Hematopoietic multipotent progenitor cell treated with erythropoietin and hydrocortisone succinate and interleukin-3 and kit ligand, for 6 days (in vitro differentiated cells): ENCODE measurements at places on chromosomes 11 and 22.

GRCh38 chr11:36131721-36132397 is 157.4 kb downstream of the COMMD9 start:
- peak; percentile 83 for DNase-seq

DNA sequence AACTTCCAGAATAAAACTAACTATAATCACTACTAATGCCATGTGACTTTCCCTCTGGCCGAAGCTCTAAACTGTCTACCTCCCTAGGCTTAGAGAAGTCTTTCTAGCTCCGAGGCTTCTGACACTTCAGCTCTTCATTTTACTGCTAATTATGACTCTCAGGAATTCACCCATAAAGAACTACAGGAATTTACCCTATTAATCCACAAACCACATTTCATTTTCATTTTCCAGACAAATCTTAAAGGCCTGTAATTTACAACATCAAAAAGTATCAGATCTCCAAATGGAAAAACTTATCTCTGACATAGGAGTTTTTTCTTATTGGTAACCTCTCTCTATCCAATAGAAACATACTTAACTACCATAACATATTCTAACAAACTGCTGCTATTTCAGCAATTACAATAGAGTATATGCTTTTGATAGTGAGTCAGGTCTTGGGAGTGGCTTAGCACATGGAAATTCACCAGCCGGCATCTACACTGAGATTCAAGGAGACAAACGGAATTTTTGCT is 33.4 kb downstream of the MRTFA start:
- no peak for DNase-seq

DNA sequence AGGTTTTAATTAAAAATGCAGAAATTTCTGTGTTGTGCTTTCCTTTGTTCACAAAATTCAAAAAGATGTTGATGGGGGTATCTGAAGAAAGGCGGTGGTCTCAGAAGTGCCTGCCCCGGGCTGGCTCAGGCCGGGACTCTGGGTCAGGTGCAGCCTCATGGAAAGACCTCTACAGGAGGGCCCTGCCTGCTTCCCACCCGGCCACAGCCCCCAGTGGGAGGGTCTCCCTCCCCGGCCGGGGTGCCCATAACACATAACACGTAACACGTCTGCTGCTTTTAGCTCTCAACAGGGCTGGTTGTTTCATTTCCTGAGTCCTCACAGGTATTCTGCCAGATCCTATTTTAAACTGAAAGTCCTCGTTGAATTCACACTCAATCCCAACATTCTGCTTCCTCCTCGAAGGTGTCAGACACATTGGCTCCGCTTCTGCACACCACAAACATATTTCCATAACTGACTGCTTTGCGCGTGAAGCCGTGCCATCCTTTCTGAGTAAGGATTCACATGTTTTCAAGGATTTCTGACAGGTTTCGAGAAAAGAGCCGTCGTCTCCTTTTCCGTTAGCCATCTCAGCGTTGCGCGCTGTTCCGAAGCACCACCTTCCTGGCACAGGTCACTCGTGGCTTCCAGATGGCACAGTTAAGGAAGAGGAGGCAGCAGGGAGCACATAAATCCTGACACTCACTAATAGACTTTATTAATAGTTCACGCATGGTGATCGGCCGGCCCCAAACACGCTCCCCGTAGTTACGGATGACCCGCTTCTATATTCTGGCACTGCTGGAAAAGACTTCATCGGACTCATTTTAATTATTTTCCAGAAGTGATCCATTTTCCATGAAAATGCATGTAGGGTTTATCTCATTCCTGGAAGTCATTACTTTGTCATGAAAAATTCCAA is 569.3 kb downstream of the BRD1 start:
- no peak for DNase-seq

DNA sequence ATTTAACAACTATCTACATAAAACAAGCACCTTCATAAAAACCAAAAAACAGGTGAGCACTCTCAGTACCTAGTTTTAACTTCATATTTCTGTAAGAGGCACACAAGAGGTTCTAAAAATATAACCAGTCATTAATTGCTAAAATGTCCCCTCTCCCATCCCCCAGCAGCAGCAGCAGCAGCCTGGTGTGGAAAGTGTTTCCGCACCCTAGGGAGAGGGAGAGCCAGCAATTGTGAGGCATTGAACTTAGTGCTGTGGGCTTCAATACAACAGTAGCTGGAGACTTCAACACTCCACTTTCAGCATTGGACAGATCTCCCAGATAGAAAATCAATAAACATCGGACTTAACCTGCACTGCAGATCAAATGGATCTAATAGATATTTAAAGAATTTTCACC is 1158.5 kb downstream of the JRKL start:
- no peak for DNase-seq

DNA sequence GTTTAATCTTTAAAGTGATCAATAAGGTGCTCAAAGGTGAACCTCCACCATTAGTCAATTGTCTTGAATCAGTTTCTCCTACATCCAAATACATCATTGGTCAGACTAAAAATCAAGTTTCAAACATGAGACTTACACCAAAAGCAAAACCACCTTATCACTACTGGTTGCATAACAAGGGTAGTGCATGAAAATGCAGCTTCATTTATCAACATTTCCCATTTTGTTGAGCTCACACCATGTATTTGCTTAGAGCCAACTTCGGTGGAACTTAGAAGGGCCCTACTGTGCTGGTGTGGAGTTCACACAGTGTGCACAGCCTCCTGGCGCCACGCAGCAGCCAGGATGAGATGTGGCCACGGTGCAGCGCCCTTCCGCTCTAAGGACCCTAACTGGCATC is 23.1 kb upstream of the PHLDA2 start:
- DNase-seq: peak; percentile 56

DNA sequence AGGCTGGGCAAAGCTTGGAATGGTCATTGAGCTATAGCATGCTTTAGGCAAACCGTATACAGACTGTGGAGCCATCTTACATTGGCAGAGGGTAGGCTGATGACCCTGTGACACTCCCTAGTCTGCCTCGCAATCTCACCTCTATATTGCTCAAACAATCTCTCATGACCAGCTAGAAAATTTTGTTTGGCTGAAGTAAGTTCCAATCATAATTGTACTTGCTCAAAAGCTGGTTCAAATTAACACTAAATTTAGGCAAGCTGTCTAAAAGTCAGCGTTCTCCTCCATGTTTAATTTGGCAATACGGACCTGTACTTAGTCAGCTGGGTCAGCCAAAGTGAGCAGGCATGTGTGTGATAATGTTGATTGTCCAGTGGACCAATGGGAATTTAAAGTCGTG is 133.0 kb downstream of the SWAP70 start:
- no peak for DNase-seq

DNA sequence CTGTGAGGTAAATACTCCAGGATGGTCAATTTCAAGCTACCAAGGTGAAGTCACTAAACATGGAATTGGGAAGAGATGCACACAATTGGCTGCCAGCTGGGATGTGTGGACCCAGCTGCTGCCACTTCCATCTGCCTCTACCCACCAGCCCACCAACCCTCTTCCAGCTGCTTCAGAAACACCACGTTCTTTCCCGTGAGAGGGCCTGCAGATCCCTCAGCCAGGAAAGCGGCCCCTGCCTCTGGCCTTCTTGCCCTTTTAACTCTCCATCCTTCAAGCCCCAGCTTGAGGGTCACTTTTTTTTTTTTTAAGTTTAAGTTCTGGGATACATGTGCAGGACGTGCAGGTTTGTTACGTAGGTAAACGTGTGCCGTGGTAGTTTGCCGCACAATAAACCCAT is 20.0 kb downstream of the PRG3 start:
- no peak for DNase-seq

- DNase-seq: no peak
These were observed 12.9 kb downstream of the MPEG1 start for GRCh38 chr11:59199546-59200422.

- no peak for DNase-seq
These were observed at the start of gene SERPIND1 for GRCh38 chr22:20773793-20774212. Gene SERPIND1, plus strand, starts transcription at chr22:20774113. Its CDS starts 5,200 bp downstream, at chr22:20779313.

DNA sequence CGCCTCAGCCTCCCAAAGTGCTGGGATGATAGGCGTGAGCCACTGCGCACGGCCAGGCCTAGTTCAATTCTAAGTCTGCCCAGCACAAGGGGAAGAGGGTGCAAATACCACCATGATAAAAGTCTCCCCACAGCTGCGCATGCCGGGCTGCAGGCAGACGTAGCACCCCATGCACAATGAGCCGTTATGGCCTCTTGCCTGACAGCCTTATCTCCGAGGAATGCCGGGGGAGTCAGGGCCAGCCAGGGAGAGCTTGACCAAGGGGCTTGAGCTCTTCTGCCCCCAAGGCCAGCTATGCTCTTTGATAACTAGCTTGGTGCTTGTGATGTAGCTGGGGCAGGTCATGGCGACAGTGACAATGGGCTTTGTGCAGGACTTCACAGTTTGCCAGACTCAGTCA is 13.7 kb upstream of the SCUBE1 start:
- DNase-seq: no peak

- DNase-seq: no peak
These were observed 220.2 kb upstream of the SNX19 start for GRCh38 chr11:131136486-131136885.

DNA sequence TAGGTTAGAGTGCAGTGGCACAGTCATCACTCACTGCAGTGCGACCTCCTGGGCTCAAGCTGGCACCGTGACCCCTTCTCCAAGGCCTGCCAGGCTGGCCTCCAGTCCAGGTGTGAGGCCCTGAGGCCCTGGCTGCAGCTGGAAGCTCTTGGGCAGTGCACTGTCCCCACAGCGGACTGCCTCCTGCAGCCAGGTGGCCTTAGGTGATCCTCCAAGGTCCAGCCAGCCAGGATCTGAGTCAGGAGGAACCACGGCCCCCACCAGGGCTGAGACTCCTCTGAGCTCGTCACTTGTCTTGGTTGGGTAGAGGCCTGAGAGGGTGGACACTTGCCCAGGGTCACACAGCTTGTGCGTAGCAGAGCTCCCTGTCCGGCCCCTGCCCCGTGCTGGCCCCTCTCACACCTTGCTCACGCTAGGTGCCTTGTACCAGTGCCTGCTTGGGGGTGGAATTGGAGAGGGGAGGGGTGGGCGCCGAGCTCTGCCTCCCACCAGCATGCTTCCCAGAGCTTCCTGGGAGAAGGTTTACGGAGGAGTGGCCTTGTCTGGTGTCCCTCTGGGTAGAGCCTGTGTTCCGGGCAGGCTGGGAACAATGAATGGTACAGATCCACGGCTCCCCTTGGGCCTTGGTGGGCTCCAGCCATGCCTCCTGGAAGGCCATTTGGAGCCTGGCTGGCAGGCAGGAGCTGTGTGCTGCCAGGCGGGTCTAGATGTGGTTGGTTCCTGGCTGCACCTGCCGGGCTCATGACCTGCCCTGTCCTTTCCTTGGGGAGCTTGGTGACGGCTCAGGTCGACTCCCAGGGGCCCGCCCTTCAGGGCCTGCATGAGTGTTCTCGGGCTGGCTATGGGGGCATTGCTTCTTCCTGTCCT is 20.6 kb downstream of the KCNQ1 start:
- no peak for DNase-seq

DNA sequence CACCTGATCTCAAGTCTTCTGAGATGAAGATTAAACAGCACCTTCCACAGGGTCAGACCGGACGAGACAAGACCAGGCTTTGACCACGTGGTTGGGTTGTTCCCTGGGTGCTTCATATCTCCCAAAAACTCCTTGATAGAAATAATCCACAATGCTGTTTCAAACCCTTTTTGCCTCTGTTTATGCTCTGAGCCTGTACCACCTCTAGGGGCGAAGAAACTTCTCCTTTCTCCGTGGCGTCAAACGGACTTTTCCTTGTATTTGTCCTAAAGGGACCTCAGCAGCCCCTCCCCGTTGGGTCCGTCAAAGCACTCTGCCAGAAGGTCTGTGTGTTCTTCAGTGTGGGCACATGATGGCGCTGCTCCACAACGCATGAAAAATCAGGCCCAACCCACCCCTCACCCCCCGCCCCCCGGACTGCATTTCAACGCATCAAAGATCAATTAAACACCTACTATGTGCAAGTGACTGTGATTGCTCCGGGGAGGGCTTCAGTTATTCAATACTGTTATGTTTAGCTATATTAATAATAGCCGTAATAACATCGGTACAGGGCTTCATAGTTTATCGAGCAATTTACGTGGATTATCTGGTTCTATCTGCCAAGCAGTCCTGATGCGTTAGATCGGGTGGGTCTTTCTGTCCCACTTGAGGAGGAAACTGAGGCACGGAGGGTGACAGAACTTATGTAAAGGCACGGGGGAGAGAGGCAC is 17.3 kb upstream of the EIF3D start:
- peak; percentile 81 for DNase-seq

- no peak for DNase-seq
These were observed 134.6 kb upstream of the RCN1 start for GRCh38 chr11:31956310-31956709.

DNA sequence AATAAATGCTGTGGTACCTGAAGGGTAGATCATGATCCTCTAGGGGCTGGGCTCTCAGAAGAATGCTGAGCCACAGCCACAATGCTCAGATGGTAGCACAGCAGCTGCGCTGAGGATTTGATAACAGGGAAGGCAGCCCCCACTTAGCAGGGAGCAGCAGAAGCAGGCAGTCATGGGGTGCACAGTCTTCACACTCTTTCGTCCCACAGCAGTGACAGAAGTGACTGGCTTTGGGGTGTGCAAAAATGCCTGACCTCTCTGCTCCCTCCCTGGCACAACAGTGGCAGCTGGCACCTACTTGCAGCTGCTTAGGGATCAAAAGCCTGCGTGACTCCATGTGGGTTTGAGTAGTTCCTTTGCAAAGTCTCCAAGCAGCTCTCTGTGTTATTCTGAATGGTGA is 1349.8 kb upstream of the RAG2 start:
- DNase-seq: no peak

DNA sequence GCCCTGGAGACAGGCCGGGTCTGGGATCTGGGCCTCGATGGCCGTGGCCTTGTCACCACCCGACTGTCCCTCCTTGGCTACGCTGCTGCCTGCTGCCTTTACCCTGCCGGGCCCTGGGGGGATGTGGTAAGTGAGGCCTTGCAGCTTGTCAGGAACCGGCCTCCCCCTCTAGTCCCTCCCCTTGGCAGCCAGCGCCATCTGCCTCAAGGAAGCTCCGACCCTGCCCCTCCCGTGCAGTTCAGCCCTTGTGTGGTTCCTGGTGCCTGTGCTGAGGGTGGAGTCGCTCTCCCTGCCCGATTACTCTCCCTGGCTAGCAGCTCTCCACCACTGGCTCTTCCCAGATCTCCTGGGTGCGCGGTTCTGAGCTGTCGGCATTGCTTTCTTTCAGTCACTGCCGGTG is 33.7 kb downstream of the CTTN start:
- peak; percentile 50 for DNase-seq

DNA sequence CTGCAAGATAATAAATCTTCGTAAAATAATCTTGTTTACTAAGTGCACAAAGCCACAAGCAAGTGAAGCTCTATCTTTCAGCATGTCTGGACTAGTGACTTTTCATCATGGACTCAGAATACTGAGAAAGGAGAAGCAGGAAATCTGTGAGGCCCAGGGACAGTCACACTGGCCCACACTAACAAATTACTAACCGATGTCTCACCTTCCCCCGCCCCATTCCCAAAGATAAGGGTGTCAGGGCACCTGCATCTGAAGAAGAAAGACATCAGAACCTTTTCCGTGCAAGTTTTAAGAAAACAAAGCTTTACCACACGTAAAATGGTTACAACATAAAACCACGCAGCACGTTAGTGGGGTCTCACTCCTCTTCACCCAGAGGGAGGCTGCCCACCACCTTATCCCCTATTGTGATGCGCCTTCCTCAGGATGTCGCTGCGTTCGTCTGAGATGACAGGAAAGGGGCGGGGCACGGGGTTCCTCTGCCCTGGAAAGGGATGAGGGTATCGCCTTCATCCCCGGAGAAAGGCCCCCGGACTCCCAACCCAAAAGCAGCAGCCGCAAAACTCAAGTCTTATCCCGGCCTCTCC is 616 bp downstream of the BTBD10 start:
- DNase-seq: peak; percentile 70
